ENCODE measurements at places on chromosomes 2 and 18. TPM values are rescaled to one million over a fixed set of nuclear protein-coding genes. Genes with fewer than 3 reads are reported as not detected.

DNA sequence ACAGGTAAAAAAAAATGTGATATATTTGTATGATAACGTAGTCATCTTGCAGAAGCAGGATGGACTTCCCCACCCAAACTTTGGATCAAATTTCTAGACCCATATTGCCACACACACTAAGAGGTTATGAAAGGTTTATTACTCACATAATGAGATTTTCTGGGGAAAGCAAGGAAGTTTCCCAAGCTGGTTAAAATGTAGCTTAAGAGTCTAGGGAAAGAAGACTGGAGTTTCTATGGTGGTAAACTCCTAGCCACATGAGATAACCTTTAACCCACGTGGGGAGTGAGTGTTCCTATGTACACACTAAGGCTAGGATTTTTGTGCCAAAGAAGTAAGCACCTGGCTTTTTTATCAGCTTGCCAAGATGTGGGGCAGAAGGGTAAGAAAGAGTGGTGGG lies 335.7 kb upstream of the UBE2E3 start:
- DNase-seq: no peak

DNA sequence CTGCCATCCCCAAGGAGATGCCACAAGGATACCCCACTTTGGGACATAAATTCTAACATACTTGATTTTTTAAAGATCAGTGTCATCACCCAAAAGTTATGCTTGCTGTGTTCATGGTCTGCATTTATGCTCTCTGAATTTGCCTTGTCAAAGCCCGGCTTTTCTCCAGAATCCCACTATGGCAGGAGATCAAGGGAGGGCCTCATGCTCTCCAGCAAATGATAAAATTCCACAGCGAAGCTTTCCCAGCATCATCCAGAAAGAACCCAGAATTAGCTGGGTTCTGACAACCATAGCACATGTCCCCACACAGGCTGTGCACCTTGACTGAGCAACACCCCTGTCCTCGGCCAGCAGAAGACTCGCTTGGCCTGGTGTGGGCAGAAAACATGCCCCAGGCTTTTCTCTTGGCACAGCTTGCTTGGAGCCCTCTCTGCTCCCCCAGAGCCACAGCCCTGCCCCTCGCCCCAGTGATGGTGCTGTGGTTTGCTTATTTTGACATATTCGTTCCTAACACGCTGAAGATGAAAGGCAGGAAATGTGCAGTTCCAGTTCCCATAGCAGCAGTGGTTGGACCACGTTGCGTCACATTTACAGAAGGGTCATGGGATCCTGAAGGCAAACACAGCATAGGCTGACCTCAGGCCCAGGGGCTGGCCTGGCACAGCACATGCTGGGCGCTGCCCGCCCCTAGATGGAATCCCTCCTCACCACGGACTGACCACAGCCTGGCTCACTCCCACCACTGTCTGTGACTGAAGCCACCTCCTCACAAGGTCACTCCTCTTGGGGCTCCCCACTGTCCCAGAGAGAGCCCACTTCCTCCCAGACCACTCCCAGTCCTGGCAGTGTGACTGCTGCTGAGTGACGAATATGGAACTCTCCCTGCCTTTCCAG lies 14.1 kb upstream of the CHRNA1 start:
- DNase-seq: peak; percentile 56

GRCh38 chr2:231601356-231602229 lies 8.9 kb downstream of the TEX44 start:
- peak; percentile 63 for DNase-seq

DNA sequence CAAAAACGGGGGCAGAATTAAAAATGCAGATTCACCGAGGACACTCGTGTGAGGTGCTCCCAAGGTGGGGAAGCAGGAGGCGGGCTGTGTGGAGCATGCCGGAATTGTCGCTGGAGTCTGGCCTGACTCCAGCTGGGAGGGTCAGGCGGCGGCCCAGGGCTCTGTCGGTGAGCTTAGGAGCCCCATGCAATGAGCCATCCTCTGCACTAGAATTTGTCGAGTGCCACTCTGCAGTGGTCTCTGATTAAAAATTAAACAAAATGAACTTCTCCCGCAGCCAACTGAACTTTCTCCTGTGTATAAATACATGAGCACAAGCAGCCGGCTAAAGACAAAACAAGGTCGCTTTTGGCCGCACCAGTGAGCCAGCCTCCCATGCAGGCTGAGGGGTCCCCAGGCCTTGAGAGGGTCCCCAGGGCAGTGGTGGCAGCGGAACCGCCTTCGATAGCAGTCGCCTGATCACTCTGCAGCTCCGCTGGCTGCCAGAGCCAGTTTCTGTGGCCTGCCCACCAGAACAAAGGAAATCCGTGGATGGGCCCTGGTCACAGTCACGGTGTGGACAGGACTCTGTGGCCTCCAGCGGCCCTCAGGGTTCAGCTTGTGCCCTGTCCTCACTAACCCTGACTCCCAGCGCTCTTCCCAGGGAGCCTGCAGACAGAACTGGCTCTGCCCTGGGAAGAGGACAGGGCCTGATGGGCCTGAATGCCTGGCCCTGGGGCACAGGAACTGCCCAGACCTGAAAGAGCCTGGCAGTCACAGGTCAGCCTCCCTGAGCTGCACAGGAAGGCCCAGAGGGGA lies 201.3 kb downstream of the EIPR1 start:
- DNase-seq: no peak

- peak; percentile 54 for DNase-seq
These were observed at the start of gene SEMA4C for GRCh38 chr2:96869822-96870625. SEMA4C (minus strand) TSS chr2:96870080; CDS start chr2:96867886, 2,194 bp downstream.

GDF7 gene
- 0.05 TPM for total RNA-seq

- DNase-seq: no peak
These were observed 65.5 kb upstream of the HK2 start for GRCh38 chr2:74768401-74768914.

DNA sequence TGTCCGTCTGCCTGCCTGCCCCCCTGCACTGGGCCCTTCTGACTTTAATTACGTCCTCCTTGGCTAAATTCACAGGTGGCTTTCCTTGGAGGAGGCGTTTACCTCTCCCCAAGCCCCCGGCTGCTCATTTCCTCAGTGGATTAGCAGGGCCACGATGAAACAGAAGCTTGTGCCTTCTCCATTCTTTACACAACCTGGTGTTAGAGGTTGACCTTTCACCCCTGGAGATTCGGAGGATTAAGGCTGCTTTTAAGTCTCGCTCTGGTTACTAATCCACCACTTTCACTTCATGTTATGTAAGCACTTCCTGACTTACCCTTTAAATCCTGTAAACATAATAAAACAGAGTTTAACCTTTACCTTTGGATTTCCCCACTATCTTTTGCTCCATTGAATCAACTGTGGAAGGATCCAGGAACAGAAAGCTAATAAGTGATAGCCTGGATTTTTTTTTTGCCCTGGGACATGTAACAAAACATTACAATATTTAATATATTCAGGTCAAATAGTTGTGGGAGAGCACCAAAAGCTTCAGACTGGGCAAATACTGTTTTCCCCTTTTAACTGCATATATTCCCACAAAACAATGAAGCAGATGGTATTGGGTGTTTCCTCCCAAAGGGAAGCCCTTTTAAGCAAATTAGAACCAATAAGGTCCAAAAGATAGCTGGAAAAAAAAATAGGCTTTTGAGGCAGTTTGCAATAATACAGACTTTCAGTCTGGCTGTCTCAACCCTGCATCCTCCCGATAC lies 370.2 kb downstream of the EN1 start:
- DNase-seq: no peak

DNA sequence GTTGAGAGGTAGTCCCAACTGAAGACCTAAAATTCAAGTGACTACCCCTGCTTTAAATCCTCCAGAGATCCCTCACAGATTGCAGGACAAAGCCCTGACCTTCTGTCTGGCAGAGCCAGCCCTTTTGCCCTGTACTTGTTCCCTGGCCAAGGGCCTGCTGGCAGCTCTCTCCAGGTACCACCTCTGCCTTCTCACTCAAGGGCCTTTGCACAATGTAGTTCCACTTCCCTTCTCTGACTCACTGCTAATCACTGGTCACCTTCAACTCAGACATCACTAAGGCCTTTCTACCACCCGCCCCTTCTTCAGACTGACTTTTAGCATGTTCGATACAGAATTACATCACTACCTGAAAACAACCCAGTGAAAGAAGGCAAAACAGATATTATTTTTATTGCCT lies 411.0 kb downstream of the TMEM182 start:
- no peak for DNase-seq

GRCh38 chr18:28916456-28916855 lies 739.5 kb upstream of the CDH2 start:
- DNase-seq: no peak

DNA sequence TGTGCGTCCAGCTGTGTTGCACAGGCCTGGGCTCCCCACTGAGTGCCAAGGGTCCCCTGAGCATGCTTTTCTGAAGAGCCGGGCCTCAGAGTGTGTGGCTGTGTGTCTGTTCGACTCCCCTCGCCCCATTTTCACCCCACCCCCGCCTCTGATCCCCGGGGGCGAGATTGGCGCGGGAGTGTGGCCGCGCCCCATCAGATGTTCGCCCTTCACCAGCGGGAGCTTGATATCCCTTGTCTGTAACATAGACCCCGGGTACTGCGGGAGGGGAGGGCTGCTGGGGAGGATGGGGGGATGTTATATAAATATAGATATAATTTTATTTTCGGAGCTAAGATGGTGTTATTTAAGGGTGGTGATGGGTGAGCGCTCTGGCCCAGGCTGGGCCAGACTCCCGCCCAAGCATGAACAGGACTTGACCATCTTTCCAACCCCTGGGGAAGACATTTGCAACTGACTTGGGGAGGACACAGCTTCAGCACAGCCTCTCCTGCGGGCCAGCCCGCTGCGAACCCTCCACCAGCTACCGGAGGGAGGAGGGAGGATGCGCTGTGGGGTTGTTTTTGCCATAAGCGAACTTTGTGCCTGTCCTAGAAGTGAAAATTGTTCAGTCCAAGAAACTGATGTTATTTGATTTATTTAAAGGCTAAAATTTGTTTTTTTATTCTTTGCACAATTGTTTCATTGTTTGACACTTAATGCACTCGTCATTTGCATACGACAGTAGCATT lies 1.5 kb downstream of the RHOB start:
- DNase-seq: no peak

CFAP53 gene
- total RNA-seq: 0.47 TPM

GRCh38 chr2:126571403-126571802 lies 84.6 kb upstream of the GYPC start:
- DNase-seq: no peak

C2orf80 gene
- not detected for total RNA-seq

GKN2 gene
- total RNA-seq: not detected

GRCh38 chr2:45912109-45912508 lies 260.6 kb downstream of the PRKCE start:
- DNase-seq: no peak

COPS8 gene
- total RNA-seq: 47.9 TPM

DNA sequence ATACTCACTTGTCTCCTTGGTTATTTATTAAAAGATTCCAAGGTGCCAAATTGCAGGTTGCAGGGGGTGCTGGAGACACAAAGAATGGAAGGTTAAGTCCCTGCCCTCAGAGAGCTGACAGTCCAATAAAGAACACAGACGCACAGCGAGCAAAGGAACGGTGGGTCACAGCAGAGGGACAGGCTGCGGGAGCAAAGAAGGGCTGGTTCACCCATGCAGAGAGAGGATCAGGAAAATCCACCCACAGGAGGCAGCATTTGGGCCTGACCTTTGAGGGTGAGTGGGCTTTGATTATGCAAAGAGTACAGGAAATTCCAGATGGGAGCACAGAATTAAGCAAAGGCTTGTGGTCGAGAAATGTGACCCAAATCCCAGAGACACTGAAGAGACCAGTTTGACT lies 45.0 kb downstream of the ZBTB7C start:
- DNase-seq: no peak

- no peak for DNase-seq
These were observed 9.1 kb upstream of the IL1RN start for GRCh38 chr2:113118263-113118657.

DNA sequence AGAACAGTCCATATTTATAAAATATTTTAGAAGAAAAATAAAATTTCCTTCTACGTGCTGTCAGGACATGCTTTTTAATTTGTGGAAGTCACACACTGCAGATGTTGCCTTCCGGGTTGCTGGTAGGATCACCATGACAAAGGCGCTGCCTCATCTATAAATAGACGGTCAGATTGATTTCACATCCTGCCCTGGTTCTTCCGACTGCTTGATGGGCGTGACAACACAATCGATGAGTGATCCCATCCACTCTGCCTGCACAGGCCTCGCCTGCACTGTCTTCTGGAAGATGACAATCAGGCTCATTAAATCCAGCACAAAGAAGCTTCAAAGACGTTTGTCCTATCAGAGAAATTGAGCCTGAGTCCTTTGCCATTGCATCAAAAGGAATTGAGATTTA lies 318.9 kb upstream of the TRIB2 start:
- no peak for DNase-seq

DNA sequence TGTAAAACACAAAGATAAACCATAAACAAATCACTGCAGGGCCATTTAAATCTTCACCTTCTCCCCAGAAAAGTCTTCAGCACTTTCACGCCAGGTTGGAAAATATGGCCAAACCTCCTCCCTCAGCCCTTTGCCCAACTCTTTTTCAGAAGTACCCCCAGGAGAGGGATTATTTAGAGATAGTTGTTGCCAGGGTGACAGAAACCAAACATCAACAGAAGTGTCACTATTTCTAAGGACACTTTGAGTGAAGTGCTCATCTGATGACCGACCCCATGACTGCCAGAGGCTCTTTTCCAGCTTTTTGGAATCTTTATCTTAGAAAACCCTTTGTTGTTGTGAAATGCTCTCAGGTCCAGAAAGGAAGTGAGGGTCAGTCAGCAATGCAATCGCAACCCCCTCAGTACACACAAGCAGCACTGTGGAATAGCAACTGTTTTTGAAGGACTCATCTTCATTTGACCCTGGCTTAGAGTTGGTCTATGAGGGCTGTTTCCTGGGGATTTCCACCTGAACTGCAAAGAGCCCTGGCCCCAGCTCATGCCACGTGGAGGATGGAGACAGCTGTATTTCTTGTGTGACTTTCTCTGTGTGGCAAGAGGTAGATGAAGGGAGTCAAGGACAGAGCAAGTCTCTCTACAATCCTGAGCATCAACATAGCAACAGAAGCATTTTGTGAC lies 114.0 kb upstream of the STON1 start:
- no peak for DNase-seq

DNA sequence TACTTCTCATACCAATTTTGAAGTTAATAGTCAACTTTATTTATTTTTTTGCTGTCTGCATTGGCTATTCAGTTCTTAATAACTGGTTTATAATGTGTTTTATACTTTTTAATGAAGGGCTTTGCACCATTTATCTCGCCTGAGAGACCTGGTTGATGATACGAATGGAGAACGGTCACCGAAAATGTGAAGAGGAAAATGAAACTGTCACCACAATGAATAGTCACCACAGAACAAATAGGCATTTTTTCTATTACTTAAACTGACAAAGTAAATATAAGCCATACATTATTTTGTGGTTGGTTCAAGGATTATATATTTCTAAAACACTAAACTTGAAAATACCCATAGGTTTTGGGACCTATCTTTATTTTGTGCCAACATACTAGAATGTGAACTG lies 20.4 kb downstream of the C18orf54 start:
- DNase-seq: no peak

- no peak for DNase-seq
These were observed 33.8 kb upstream of the POU3F3 start for GRCh38 chr2:104820126-104820525.
